Cardiac septum (tissue), 1 donor: ENCODE measurements at places on chromosomes 6 and 20. TPM values are rescaled to one million over a fixed set of nuclear protein-coding genes. Genes with fewer than 3 reads are reported as not detected.

GRCh38 chr6:166933396-166933795 is 23.0 kb downstream of the RNASET2 start:
- DNase-seq: no peak

- no peak for DNase-seq
These were observed 267.7 kb downstream of the HAO1 start for GRCh38 chr20:7672571-7672970.

DNA sequence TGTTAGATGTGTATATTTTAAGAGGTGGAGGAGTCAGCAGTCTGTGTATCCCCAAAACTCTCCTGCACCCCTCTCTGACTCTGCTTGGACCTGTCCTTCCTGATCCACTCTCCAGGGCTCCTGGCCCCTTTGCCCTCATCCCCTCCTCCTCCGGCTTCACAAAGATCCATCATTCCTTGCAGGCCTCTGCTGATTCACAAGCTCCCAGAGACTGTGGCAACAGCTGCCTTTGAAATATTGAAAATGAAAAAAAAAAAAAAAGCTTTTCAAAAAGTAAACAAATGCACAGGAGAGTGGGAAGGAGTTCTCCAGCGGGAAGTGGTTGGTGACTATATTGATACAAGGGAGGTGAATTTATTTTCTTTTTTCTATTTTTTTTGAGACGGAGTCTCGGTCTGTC is 330.2 kb upstream of the SULF2 start:
- DNase-seq: no peak

GRCh38 chr6:5399391-5399790 is 138.1 kb downstream of the FARS2 start:
- no peak for DNase-seq

DNA sequence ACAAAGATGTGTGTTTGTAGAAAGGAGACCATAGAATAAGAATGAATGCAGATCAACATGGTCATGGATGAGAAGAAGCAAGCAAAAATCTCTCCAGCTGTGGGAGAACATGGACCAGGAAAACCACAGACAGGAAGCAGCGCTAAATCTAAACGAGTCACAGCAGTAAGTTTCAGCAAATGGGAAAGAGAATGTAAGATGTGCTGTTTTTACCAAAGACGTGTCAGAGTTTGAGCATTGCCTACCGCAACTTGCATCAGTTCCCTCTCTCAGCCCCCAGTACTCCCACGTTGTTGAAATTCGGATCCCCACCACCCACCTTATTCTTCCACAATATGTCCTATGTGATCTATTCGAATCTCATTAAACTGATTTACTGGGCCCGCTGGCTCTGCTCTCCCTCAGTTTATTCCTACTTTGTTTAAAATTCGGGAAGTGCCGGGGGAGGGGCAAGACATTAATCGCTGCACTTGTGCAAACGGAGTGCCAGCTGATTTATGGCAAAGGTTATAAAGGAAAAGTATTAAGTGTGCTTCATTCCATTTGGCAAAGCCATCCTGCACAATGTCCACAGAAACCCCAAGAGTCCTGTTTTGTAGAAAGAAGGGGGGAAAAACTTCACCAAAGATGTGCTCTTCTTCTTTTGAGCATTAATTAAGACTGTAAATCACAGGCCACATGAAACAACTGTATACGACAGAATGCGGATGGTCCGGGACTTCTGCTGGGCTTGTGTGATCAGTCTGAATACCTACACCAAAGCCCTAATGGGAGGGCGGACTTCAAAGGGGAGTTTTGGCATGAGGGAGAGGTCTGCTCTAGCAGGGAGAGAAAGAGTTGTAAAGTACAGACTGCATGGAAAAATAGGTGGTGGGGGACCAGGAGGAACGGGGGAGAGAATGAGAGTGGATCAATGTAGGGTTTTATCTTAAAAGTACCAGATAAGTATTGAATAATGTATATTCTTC is 59.1 kb upstream of the PRDM1 start:
- DNase-seq: no peak

GRCh38 chr6:26200918-26201721 is 113.9 kb downstream of the HFE start:
- no peak for DNase-seq

- DNase-seq: no peak
These were observed 114.4 kb upstream of the SLC22A23 start for GRCh38 chr6:3571250-3571681.

DNA sequence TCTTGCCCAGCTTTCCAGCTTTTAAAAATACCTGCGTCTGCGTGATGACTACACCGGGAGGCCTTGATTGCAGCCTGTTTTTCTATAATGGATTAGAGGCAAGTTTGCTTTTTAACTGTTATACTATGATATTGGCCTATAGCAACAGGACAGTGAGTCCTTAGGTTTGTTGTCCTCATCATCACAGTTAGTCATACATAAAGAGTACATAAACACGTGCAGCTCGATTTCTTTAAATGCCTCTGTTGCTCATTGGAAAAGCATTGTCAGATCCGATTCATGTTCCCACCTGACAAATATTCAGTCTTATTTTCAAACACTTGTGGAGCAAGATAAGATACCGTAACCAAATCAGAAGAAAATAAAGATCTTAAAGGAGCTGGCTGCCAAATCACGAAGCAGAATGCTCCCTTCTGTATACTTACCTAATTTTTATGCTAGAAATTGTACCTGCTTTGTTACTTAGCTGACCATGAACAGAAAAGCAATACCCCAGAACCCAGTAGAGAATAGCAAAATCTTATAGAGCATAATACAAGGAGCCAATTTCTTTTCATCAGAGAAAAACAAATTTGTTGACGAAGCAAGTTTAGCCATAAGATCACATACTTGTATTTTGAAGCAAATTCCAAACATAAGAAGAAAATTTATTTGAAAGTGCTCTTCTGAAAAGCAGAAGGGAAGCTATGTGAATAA is 100.4 kb downstream of the TMEM200A start:
- DNase-seq: no peak

DNA sequence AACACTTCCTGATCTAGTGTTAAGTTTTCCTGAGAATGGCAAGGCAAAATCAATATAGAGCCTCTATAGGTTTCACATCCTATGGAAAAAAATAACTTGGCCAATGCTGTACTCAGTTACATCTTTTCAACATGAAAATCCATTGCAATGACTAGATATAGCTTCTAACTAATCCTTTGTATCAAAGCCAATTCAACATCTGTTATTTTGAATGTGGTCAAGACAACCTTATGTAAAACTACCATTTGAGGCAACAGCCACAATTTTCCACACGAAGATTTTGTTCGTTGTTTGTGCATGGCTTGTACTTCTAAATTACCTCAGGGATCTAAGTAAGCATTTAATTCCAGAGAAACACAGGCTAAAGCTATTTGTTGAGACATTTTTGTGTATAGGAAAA is 637.8 kb upstream of the EYS start:
- DNase-seq: no peak

DNA sequence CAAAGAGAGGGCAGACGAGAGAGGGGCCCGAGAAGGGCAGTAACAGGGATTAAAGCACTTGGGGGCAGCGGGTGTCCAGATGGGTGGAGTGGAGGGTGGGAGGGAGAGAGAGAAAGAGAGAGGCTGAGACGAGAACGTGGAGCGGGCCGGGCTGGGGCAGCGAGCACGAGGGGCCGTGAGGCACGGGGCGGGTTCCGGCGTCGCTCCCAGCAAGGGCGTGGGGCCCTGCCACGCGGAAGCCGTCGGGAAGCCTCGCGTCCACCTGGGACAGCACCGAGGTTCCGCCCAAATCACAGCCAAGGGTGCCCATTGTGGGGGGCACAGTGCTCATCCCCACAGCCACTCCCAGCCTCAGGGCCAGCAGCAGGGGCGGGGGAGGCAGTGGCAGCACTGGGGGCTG is 49.8 kb downstream of the KCNQ2 start:
- DNase-seq: no peak

- no peak for DNase-seq
These were observed 28.6 kb downstream of the GNAS-AS1 start for GRCh38 chr20:58822149-58822548.

DNA sequence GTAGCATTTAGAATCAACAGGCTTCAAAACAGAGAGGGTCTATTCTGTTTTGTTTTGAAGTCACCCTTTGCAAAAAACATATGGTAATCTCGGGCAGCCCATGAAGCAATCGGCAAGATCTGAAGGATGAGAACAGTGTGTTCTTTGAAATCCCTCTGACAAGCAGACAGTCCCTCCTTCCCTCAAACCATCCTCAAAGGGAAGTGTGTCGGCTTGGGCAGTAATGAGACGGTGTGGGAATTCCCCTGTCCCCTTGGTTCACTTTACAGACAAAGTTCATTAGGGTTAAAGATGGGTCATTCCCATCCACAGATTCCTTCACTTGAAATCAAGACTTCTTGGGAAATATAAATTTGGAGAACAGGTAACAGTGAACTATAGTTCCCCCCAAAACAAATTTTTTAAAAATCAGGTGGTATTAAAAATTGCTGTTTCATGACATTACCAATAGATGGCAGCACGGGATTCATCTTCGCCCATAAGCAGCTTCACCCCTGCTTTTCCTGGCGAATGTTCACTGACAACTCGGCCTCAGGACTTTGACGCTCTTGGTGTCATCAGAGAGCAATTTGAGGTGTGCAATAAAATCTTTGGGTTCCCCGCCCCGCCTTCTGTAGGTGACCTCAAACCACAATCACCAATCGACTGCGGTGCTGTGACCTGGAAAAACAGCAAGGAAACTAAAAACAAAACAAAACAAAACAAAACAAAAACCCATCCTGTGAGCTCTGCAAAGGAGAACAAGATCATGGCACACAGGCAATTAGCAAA is 159.3 kb upstream of the TNFAIP3 start:
- DNase-seq: no peak

DNA sequence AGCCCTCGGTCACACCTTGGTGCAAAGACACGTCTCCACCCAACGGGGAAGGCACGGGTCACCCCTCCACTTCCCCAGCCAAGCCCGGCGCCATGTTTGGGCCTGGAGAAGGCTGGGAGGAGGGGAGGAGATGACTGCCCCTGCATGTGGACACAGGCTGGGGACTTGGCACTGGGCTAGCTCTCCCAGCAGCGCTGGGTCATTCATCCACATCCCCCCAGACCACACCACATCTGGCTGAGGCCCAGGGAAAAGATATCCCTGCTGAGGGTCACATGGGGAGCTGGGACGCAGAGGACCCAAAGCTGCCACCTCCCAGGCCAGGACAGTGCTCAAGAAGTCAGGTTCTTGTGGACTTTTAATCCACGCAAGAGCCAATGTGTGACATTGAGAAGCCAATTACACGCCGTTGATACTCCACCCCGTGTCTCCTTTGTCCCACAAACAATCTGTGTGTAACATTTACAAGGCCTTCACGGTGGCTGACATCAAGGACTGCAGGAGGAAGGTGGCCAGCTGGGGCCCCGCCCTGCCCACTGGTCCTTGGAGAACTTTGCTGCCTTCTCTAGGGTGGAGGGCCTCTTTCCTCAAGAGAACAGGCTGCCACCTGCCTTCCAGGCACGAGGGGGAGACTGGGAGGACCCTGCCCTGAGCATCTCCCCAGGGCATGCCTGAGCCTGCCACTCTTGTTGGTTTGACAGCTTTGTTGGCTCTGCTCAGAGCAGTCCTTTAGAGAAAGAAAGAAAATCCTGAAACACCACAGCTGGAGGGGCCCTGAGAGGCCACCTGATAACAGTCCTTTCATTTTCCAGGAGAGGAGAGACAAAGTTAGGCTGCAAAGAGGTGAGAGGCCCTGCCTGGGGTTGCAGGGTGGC is 5.3 kb upstream of the IP6K3 start:
- no peak for DNase-seq

- DNase-seq: no peak
These were observed 180.6 kb upstream of the ZFP64 start for GRCh38 chr20:52372169-52372568.

The C6orf118 gene
- total RNA-seq: not detected

The LAMP5 gene
- 0.22 TPM for total RNA-seq

The KHDC1 gene
- 1.1 TPM for total RNA-seq

The MDN1 gene
- total RNA-seq: 21.1 TPM

The TCP11 gene
- total RNA-seq: not detected

The ABHD16B gene
- not detected for total RNA-seq

The GJA10 gene
- total RNA-seq: not detected
